ENCODE measurements at places on chromosomes 2 and 18.

GRCh38 chr2:108538000-108538625 lies 3.8 kb downstream of the LIMS1 start:
- no peak for DNase-seq

DNA sequence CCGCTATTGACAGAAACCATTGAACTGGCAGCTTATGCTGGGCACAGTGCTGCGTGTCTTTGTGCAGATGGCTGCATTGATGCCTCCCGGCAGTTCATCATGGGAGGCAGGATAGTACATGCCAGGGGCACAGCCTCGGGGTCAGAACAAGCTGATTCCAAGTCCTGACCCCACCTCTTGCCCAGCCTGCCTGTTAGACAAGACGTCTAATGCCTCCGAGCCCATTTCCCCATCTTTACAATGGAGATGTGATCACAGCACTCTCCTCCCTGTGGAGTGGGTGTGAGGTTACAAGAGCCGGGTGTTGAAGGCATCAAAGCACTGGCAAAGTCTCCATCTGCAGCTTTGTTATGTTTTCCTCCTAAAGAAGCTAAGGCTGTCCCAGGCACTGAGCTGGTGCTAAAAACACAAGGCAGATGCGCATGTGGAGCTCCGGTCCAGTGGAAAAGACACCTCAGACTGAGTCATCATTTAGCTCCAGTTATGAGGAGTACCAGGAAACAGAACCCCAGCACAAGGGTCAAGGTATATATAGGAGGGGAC lies 125.7 kb upstream of the EPAS1 start:
- no peak for DNase-seq

DNA sequence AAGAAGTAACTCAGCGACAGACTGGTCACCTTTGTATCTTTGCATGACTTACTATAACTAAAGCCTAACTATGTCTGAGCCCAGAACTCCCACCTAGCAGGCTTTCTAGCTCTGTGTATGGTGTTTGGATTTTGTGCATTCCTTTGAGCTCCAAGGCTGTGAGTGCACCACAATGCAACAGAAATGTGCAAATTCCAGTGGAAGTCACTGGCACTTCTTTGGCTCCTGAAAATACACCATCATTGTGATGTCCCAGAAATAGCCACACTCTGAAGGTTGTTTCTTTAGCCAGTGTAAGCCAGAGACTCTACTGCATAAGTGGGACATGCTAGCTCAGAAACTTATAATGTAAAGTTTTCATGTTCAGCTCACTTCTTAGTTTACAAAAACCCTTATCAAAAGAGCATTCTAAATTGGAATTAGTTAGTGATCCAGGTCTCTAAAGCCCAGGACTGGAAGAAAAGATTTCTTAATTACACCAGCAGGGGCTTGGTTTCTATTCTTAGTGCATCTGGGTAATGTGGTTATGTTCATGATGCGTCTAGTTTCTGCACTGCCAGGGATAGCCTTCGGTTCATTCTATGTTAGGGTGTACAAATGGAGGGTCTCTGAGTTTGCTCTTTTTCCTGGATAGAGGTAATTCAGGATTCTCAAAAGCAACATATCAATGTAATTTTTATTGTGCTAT lies 1239.5 kb upstream of the ZEB2 start:
- no peak for DNase-seq

DNA sequence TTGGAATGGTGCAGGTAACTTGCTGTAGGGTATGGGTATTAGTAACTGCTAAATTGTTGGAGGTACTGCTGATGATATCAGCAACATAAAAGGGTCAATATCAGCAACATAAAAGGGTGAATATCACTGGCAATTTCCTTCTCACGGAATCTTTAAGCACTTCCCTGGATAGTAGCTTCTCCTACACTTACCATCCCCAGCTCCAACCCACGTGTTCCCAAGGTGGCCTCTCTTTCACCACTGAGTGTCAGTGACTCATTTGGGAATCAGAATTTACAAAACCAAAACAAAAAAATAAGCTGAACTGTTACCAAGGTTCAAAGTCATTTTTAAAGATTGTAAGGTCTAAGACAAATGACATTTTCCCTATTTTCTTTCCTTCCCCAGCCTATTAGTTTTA lies 70.8 kb downstream of the LRP2 start:
- no peak for DNase-seq

- no peak for DNase-seq
These were observed 302.9 kb downstream of the LRRTM1 start for GRCh38 chr2:80001701-80002101.

GRCh38 chr18:62881509-62882016 lies 166.2 kb downstream of the PHLPP1 start:
- no peak for DNase-seq

- no peak for DNase-seq
These were observed 208.9 kb downstream of the KLHL29 start for GRCh38 chr2:23593752-23594459.

GRCh38 chr2:19786408-19787058 lies 115.2 kb downstream of the TTC32 start:
- no peak for DNase-seq

GRCh38 chr2:45040786-45041185 lies 31.5 kb upstream of the SIX2 start:
- DNase-seq = no peak

GRCh38 chr2:57906152-57906732 lies 140.4 kb upstream of the VRK2 start:
- DNase-seq = no peak

GRCh38 chr2:48398285-48399002 lies 131.5 kb upstream of the STON1 start:
- DNase-seq = no peak

GRCh38 chr2:322326-322725 lies 34.4 kb upstream of the ALKAL2 start:
- no peak for DNase-seq

- no peak for DNase-seq
These were observed 6.5 kb downstream of the EFEMP1 start for GRCh38 chr2:55917117-55917516.

- peak; percentile 15 for DNase-seq
These were observed 4.7 kb downstream of the EEF1B2 start for GRCh38 chr2:206164261-206164862.

DNA sequence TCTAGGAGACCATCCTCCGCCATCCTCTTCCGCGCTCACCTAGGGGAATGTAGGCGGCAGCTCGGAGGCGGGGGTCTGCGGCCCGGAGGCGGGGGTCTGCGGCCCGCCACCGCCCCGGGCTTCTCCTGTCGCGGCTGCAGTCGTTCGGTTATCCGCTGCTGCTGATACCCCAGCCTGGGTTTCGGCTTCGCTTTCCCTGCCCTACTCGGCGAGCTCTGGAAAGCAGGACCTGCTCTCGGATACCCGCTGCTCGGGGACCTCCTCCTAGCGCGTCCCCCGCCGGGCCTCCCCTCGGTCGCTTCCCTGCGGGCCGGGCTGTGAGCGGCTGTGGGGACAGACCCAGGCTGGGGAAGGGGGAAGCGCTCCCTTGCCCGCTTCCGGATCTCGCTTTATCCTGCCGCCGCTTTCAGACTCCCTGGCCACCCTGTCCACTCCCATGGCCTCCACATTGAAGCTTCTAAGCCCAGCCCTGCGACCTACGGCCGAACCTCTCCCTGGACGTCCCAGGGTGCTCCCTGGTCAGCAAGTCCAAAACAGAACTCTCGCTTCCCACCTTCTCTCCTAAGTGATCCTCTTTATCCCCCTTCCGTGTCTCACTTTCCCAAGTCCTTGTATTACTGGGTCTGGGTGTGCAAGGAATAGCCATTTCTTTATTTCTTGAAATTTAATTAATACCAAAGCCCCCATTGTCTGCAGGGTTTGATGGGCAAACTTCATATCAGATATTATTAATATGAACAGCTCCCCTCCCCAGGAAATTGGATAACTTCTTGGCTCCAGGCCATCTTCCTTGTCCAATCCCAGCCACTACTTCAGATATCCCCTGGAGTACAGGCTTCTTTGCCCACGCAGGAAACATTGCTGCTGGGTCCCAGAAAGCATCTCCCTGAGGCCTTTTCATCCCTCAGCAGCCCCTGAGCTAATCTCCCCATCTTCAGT lies 769 bp downstream of the FKBP1B start:
- no peak for DNase-seq

- DNase-seq = no peak
These were observed 307.7 kb upstream of the REV1 start for GRCh38 chr2:99797475-99797874.

DNA sequence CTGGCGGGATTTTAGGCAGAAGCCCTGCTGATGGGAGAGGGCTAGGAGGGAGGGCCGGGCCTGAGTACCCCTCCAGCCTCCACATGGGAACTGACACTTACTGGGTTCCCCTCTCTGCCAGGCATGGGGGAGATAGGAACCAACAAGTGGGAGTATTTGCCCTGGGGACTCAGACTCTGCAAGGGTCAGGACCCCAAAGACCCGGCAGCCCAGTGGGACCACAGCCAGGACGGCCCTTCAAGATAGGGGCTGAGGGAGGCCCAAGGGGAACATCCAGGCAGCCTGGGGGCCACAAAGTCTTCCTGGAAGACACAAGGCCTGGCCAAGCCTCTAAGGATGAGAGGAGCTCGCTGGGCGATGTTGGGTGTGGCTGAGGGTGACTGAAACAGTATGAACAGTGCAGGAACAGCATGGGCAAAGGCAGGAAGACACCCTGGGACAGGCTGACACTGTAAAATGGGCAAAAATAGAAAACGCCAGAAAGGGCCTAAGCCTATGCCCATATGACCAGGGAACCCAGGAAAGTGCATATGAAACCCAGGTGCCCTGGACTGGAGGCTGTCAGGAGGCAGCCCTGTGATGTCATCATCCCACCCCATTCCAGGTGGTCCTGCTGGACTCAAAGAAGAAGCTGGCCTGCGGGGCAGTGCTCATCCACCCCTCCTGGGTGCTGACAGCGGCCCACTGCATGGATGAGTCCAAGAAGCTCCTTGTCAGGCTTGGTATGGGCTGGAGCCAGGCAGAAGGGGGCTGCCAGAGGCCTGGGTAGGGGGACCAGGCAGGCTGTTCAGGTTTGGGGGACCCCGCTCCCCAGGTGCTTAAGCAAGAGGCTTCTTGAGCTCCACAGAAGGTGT lies 8.5 kb downstream of the PROC start:
- no peak for DNase-seq

- DNase-seq = no peak
These were observed 41.4 kb downstream of the TRAPPC12 start for GRCh38 chr2:3420769-3421397.

- no peak for DNase-seq
These were observed 807 bp downstream of the GAREM1 start for GRCh38 chr18:32469691-32470459.

DNA sequence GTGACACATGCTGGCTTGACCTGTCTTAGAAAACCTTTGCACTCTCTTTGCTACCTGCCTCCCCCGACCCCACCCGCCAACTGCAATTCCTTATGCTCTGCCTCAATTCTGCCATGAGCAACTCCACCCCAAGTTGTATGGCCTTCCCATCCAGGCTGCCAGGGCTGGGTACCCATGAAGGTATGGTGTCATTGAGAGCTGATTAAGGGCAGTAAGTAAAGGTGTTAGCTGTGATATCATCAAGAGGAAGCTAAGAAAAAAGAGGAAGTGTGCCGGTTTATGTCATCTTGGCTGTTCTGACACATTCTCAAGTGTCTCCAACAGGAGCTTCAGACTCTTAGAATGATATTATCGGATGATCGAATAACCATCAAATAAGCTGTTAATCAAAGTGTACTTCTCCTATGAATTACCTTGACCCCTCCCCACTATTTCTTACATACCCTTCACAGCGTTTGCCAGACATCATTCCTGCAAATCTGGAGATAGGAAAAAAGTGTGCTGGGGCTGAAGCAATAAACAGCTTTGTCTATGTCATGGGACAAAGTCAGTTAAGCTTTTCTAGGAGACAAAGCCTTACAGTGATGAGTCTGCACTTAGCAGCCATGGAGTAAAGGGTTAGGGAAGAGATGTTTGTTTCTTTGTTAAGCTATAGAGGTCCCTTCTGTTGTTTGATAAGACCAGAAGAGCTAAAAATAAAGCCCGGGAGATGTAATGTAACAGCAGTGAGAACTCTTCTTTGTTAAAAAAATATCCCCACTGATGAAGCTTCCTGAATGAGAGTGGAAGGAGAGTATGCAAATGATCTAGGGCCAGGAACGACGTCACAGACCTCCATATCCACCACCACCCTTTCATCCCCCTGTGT lies 40.4 kb upstream of the SMAD2 start:
- no peak for DNase-seq

DNA sequence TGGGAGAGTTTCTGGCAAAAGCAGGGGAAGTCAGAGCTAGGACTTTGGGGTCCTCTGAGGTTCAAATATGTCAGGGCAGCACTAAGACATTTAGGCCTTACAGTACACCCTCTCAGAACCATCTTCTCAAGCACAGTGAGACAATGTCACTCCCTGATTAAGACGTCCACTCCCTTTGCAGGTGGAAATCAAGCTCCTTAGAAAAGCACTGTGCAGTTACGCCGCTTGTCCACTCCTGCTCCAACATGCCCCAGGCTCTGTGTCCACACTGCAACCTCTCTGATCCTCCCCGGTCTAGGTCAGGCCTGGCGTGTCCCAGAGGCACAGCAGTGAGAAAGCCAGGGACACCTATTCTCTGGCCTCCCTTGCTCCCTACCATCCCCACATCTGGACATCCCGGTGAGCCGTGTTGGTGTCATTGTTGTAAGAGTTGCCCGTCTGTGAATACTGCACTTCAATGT lies 528.6 kb upstream of the ID2 start:
- DNase-seq = no peak

DNA sequence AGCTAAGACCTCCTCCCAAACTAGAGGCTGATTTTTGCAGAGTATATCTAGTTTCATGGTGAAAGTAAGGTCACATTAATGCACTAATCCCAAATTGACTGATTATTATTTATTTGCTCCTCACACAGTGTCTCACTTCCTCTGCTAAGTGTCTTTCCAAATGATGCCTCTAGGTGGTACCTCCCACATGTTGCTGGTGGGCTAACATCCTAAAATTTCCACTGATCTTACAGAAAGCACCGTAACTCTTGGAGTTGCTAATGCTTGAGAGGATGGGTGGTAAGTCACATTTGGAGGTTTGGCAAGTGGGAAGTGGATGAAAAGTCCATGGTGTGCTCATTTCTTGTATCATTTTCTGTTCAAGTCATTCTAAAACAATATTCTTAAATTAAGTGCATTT lies 428.7 kb upstream of the GYPC start:
- DNase-seq = no peak

DNA sequence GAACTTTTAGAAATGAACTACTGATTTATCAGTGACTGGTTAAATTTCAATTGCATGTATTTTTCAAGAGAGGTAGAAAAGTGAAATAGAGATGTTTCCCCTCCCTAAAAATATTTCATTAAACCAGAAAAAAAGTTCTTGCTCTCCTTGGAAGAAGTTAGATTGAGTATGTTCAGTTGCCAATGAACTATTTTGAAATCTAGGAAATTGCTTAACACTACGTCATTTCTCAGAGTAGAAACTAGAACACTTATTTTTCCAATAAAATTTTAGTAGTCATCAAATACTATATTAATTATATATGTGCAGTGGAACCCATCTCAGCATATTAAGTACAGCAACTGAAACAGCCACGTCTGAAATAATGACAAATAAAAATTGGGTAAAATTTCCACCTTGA lies 51.8 kb upstream of the STAT1 start:
- no peak for DNase-seq
